ENCODE measurements at places on chromosomes 4 and X. TPM values are rescaled to one million over a fixed set of nuclear protein-coding genes. Genes with fewer than 3 reads are reported as not detected.
A peak's percentile ranks its signal among the peaks of the same experiment; 100 is the strongest.

DNA sequence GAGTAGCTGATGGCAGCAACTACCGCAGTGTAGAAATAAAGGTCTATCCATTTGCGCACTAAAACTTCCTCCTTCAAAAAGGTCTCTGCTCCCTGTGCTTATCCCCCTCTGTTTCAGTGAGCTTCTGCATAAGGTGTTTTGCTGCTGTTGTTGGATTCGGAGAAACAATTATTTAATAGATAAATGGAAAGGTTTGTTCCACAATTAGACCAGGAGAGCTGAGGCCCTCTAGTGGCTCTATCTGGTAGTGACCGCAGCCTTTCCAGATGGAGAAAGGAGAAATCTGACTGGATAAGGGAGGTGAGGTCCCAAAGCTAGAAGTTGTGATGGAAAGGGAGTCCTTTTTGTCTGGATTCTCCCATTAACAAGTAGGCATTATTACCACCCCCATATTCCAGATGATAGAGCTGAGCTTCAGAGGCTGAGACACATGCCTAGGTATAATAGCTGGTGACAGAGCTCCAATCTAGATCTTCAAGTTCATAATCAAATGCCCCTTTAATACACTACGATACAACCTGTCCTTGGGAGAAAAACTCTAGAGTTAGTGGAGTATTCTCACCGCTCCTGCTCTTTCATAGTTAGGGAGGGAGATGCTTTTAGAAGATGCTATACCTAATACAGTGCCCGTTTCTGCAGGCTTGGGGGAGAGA is 5.1 kb upstream of the GABRQ start:
- peak; percentile 18 for DNase-seq

DNA sequence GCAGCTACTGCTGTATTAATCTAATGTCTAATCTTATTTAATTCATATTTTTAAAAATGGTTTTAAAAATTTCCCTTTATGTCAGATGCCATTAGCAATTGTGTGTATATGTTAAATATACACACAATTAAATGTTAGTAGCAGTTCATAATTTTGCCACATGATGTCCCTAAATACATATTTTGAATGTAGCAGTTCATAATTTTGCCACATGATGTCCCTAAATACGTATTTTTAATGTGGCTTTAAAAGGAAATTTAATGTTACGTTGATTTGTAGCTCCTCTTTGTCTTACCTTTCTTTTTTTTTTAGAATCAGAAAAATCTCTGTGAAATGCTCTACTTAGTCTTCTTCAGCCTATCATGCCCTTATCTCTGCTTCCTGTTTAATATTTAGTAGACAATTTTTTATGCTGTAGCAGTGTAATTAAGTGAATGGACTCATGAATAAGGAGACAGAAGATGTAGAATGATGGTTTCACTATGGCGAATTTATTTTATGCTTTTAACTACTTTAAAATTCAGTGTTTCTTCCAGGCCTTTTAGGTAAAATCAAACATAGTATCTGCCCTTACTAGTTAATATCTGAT is 26.1 kb downstream of the RBM46 start:
- DNase-seq: no peak

DNA sequence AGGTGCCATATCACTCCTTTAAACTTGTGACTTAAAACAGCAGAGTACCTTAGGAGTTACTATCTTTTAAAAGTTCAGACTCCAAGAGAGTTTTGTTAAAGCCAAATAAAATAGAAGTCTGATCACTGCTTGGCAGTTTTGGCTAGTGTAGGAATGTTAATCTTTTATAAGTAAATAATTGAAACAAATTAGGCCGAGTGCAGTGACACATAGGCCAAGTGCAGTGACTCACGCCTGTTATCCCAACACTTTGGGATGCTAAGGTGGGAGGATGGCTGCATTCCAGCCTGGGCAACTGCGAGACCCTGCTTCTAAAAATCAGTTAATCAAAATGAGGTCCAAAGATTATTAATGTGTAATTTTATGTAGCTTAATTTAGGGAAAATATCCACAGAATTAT is 37.2 kb downstream of the WDR44 start:
- no peak for DNase-seq

DNA sequence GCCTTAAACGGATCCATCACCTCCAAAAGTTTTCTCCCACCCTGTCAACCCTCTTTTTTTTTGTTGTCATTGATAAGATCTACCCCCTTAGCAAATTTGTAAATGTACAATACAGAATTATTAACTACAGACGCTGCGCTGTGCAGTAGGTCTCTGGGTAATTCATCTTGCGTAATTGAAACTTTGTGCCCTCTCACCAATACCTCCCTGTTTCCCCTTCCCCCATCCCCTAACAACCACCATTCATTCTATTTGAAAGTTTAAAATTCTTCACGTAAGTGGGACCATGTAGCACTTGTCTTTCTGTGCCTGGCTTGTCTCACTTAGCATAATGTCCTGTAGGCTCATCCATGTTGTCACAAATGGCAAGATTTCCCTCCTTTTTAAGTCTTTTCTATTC is 45.8 kb upstream of the CLDN34 start:
- no peak for DNase-seq

GRCh38 chr4:122614621-122615020 is 6.2 kb downstream of the IL21 start:
- no peak for DNase-seq

TCEANC gene
- 7.9 TPM for total RNA-seq
